BJ (cell line): ENCODE measurements at places on chromosomes 3 and 15.

GRCh38 chr3:191338177-191338488 is 7.8 kb upstream of the UTS2B start:
- DNase-seq = no peak

GRCh38 chr3:170863816-170864215 is 6.2 kb downstream of the RPL22L1 start:
- no peak for DNase-seq

- DNase-seq = no peak
These were observed 167.6 kb downstream of the ECT2 start for GRCh38 chr3:172918165-172918564.

DNA sequence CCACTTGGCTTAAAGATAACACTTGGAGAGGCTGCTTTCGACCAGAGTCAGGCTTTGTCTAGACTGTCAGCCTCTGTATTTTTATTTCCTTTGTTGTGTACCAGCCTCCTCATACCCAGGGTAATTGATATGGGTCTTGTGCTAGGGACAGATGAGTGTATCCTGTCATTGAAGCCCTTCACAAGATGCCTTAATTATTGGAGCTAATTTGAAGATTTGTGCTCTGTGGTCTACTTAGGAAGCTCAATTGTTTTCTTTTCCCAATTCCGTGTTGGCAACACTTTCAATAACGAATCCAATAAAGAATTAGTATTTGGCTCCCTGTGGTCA is 60.5 kb upstream of the DPH6 start:
- DNase-seq = no peak

DNA sequence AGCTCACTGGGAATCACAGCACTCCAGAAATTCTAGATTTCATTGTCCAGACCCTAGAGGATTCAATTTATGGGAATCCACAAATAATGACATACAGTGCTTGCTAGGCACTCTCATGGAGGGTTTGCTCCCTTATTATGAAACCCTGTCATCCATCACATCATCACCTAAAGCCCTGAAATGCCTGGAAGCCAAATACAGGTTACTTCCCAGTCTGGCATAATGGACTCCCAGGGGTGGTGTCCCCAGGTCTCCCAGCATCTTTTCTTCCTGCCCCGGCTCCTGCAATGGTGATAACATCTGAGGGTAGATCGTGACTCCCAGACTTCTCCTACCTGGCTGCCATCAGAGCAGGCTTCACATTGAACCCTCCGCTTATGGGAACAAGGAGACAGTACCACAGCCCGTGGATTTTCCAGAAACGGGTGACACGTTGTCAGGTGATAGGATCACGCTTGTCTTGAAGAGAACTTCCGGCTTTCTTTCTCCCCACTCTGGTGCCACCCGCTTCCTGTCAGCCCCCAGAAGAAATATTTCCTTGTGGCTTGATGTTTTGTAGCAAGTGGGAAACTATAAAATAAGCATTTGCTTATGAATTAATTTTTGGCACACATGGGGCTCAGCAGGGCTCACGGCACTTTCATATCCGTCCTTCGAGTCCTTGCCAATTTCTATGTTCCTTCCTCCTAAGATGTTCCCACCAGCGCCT is 238.7 kb upstream of the BHLHE40 start:
- DNase-seq = no peak

GRCh38 chr3:8981700-8982099 is 18.4 kb upstream of the RAD18 start:
- DNase-seq = no peak

- DNase-seq = no peak
These were observed 25.1 kb upstream of the SH3GL3 start for GRCh38 chr15:83422081-83422480.
